ENCODE measurements at places on chromosomes 16 and 17. TPM values are rescaled to one million over a fixed set of nuclear protein-coding genes. Genes with fewer than 3 reads are reported as not detected.

KRTAP9-2 gene
- total RNA-seq, result not detected

SLC5A2 gene
- not detected for total RNA-seq

MYCBPAP gene
- 0.61 TPM for total RNA-seq

TLCD2 gene
- total RNA-seq, result 30.1 TPM

TGFB1I1 gene
- total RNA-seq, result 34.7 TPM

SLC47A1 gene
- total RNA-seq, result 7.0 TPM

ATP2A3 gene
- 9.7 TPM for total RNA-seq

GRCh38 chr17:3663102-3664011 is 5.0 kb downstream of the TAX1BP3 start:
- DNase-seq, result no peak

DNA sequence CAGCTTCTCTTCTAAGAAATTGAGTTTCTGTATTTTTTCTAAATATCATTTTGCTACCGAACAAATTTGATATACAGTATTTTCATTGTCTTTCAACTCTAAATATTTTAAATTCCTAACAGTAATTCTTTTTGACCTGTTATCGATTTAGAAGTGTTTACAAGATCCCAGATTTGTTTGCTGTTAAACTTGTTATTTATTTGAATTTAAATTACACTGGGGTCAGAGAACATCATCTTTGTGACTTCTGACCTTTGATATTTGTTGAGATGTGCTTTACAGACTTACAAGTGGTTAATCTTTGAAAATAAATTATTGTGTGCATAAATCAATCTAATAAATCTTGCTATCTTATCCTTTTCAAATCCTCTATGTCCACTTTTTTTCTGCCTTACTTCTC is 94.2 kb downstream of the ARHGAP44 start:
- no peak for DNase-seq

DNA sequence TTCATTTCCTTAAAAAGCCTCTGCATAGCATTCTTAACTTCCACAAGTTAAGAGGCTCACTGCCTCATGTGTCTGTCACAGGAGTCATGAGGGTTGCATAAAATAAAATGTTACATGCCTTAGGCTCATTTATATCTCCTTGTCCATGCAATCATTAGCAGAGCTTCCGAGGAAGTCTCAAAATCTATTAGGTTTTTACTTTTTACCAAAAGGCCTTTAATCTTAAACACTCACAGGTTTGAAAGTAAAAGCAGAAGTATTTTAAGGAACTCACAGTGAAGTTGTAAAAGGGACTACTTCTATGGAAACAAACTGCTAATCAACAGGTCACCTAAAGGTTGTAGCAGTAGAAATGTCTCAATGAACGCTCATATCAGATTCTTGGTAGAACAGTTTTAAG is 5.2 kb upstream of the ATP6V0A1 start:
- no peak for DNase-seq

- DNase-seq, result no peak
Measured at GRCh38 chr16:2460916-2461315, 1.0 kb downstream of the TEDC2 start.

DNA sequence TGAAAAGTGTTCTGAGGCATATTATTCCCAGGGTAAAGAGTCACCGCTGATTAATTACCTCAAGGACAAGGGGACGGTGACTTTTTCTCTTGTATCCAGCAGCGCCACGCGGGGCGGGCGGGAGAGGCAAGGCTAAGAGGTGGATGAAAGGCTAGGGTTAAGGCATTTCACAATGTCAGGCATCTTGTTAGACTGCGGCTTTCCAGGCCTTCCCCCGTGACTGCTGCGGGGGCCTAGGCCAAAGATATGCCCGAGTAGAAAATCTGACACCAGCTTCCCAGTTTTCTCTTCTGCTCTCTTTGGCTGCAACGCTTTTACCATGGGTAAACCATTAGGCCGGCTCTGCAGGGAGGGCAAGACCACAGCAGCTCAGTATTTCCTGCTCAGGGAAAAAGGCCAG is 698.2 kb downstream of the MAF start:
- DNase-seq, result no peak

All from mesenteric fat pad (tissue), 1 donor.